ENCODE measurements at places on chromosomes 7 and 10.

- DNase-seq: peak; percentile 99
Observed at GRCh38 chr7:98086281-98086718, 20.4 kb upstream of the LMTK2 start.

DNA sequence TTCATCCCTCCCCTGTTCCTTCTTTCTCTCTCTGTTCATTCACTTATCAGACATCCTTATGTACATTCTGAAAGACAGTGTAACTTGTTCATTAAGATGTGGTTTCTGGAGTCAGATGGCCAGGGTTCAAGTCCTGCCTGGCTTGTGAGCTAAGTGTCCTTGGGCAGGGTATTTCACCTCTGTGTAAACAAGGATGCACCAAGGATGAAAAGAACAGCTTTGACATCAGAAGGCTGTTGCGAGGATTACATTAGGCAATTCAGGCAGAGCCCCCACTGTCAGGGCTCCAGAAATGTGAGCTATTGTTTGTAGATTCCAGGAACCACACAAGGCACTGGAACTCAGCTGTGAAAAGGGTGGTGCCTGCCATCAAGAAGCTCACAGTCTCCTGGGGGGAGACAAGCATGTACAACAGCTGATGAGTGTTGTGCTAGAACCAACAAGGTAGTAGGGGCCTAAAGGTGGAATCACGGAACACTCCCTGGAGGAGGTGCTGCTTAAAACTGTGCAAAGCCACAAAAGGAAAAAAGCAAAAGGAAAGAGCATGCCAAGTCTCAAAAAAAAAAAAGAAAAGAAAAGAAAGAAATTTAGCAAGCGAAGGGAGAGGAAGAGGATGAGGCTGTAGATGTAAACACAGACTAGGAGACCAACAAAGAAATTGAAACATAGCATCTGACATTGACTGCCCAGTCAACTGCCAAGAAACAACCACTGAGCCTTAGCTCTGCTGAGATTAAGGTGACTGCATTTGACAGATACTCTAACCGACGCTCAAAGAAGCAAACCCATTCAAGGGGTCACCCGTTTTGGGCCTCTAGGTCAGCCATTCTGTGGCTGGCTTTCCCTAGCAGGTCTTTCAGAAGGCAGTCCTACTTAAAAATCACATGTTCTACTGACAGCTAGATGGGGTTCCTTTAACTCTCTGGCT, 12.5 kb downstream of the PDLIM1 start:
- DNase-seq: no peak

DNA sequence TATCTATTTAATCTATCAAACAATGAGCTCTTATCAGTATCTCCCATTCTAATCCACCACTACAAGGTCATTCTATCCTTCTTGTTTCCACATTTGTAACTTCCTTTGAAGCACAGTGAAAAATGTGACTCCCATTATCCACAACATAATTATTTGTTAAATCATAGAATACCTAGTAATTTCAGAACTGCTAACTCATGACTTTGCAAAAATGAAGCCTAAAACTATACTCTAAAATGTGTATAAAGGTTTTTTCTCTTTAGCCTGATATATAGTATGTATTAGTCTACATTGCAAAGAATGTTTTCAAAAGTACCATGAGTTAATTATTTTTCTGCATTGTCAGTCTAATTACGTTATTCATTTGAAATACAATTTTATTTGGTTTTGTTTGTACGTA, 12.0 kb upstream of the MRPS16 start:
- DNase-seq: no peak

- DNase-seq: no peak
Observed at GRCh38 chr10:116679351-116679750, 58.6 kb downstream of the PNLIPRP2 start.

- DNase-seq: no peak
Observed at GRCh38 chr10:133365461-133366129, 7.6 kb downstream of the ECHS1 start.

DNA sequence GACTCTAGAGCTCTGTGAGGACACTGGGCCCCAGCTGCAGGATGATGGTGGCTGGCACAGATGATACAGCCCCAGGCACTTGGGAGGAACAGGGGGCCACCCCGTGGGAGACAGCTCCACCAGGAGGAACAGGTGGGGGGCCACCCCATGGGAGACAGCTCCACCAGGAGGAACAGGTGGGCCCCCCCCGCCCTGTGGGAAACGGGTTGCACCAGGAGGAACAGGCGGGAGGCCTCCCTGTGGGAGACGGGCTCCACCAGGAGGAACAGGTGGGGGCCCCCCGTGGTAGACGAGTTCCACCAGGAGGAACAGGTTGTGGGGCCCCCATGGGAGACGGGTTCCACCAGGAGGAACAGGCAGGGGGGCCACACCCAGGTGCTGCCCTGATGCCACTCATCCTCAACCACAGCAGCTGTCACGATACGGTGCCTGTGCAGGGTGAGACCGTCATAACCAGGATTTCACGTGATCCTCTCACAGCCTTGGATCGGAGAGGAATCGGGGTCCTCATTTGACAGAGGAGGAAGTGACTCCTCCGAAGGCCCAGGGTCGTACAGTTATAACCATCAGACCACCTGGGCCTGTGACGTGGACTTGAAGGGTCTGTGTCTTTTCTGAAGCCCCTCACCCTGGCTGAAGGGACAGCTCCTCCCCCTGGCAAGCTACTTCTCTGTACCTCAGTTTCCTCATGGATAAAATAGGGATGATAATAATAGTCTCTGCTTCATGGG, 49.2 kb upstream of the NANOS1 start:
- DNase-seq: no peak

DNA sequence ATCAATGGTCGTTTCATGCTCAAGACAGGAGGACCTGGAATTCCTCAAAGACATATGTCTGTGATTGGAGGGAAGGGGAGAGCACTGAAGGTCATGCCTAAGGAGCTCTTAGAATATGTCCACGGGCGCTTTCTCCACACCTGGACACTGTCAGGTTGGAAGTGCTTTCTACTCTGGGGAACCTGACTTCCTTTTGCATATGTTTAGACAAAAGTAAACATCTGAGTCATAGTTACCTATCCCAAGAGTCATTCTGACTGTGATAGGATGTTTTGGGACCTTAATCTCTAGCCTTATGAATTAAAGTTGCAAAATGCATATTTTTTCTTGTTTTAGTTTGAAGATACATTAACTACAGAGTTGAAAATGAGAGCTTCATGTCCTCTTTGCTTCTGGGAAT, 251.7 kb downstream of the KLF6 start:
- peak; percentile 35 for DNase-seq

GRCh38 chr10:102641402-102641801, 2.9 kb upstream of the TRIM8 start:
- DNase-seq: no peak

- peak; percentile 51 for DNase-seq
Observed at GRCh38 chr7:54879776-54880175, 120.8 kb upstream of the SEC61G start.

DNA sequence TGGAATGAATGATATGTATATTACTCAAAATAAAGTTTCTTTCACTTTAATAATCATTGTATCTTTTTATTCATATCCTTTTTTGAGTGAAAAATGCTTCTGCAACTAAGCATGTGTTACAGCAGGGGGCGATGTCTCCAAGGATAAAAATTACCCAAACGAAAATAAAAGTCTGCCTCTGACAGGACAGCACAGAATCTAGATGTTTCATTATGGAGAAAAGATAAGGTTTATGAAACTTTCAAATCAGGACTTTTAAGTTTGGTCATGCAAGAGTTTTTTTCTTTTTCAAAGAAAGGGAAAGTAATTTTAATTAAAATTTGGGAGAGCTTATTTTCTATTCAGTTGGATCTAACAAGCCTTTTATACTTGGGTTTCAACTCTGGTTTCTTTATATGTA, 48.4 kb downstream of the TES start:
- peak; percentile 77 for DNase-seq

- DNase-seq: peak; percentile 45
Observed at GRCh38 chr7:41003611-41003940, 699.3 kb downstream of the INHBA start.

GRCh38 chr10:24288581-24288980, 79.6 kb downstream of the KIAA1217 start:
- no peak for DNase-seq

DNA sequence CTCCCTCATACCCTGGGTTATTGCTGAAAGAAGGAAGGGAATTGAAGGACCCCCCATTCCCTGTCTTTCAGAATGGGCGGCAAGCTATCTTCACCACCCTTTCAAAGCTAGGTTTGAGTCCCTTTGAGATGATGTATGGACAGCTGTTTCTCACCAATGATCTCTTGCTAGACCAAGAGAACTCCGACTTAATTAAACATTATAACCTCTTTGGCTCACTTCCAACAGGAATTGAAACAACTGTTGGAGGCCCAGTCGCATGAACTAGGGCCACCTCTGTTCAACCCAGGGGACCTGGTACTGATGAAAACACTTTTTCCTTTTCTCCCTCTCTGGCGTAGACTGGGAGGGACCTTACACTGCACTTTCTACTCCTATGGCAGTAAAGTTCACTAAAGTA, 110.6 kb downstream of the ITGB8 start:
- no peak for DNase-seq

DNA sequence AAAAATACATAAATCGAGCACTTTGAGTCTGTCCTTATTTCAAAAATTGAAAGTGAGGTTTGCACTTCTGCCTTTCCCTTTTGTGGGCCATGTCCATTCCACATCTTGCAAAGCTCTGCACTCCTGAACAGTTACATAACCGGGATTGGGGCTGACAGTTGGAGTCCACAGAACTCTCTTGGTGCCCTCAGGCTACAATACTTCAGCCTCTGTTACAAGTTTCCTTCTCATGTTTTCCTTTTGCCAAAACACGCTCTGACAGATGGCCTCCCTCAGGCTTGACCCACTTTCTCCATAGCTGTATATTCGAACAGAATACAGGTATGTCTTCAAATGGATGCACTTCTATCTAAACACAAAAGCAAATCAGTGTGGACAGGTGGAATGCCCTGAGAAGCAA, 335.9 kb downstream of the WDR37 start:
- DNase-seq: no peak

GRCh38 chr10:63587191-63587590, 66.0 kb downstream of the REEP3 start:
- no peak for DNase-seq

- peak; percentile 83 for DNase-seq
Observed at GRCh38 chr7:38222481-38223096, 44.5 kb downstream of the STARD3NL start.

DNA sequence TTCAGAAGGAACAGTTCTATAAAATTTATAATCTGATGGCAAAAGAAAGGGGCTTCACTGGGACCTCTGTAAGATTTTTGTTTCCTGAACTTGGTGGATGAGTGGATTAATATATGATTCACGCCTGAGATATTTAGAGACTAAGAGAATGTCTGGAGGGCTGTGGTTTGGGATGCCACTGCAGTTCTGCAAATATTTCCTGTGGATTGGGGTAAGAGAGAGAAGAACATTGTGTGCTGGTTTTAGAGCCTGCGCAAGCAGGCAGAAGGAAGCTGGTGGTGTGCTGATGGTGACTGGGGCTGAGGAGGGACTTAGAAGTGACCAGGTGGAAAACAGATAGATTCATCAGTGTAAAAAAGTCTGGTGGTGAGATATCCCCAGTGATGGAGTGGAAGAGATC, 87.0 kb downstream of the SUGCT start:
- DNase-seq: no peak

GRCh38 chr7:44639671-44640321, 33.4 kb downstream of the OGDH start:
- DNase-seq: peak; percentile 65

DNA sequence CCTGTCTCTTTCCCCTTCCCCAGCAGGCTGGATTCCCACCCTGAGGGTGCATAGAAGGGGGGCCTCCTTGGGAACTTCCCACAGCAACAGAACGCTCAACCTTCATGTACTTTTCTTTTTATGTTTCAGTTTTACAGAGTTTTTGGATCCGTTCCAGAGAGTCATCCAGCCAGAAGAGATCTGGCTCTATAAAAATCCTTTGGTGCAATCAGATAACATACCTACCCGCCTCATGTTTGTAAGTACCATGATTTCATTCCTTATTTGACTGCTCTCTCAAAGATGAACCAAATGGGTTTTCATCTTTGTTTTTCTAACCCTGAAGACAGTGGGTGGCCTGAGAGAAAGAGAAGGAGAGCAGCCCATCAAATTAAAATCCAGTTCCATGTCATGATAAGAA, 46.7 kb downstream of the PLPP4 start:
- no peak for DNase-seq

DNA sequence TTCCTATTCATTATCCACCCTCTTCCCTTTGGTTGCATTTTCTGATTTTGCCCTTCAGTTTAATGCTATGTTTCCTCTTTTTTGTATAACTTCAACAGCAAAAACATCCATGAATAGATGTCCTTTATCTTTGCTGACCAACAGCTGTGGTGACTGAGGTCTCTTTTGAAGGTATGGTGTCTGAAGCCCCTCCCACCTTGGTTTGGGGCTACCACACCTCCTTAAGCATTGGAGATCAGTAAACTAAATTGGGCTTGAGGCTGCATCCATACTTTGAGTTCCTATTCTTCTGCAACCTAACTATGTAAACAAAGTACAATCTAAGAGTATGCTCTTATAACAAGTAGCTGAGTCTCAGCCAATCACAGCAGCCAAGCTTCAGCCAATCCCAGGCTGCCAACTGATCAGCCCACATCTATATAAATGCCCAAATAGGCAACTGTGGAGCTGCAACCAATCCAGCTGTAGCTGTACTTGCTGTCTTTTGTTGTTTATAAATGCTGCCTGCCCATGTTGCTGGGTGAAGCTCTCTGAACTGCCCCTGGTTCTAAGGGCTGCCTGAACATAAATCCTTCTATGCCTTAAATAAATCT, 69.4 kb upstream of the PDLIM1 start:
- DNase-seq: peak; percentile 31

GRCh38 chr10:123909866-123910265, 18.3 kb upstream of the CPXM2 start:
- no peak for DNase-seq

- DNase-seq: no peak
Observed at GRCh38 chr7:137695942-137696341, 150.8 kb downstream of the DGKI start.

DNA sequence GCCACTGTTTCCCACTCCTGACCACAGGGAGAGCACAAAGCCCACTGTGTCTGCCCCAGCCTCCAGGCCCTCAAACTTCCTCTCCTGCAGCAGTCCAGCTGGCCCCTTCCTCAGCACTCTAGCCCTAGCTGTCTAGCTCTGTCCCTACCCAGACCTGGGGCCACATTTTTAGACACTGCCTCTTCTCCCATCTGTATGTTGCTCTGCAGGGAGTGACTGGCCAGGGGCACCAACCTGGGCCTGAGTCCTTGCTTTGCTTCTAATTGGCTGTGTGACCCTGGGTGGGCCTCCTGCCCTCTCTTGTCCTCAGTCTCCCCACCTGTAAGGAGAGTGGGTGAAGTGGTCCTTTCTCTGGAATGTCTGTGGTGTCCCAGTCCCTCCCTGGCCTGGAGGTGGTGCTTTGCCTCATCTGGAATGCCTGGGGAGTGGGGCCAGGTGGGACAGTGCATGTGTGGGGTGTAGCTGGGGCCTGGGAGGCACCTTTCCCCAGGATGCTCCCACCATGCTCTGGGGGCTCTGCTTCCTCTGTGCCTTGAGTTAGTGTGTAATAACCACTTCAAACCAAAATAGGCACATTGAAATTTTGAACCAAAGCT, 25.1 kb downstream of the AQP1 start:
- peak; percentile 29 for DNase-seq

GRCh38 chr10:97328646-97329453, 5.7 kb downstream of the FRAT2 start:
- no peak for DNase-seq

All from HT-29 (cell line).